ENCODE measurements at places on chromosomes 7 and 10. TPM values are rescaled to one million over a fixed set of nuclear protein-coding genes. Genes with fewer than 3 reads are reported as not detected.

- DNase-seq: no peak
- no peaks in the 10 kb centered on the region for H3K4me1 ChIP-seq
- no peaks in the 10 kb centered on the region for H3K27me3 ChIP-seq
- no peaks in the 10 kb centered on the region for H3K36me3 ChIP-seq
Observed at GRCh38 chr10:43808136-43808535, 159.5 kb upstream of the ZNF32 start.

DNA sequence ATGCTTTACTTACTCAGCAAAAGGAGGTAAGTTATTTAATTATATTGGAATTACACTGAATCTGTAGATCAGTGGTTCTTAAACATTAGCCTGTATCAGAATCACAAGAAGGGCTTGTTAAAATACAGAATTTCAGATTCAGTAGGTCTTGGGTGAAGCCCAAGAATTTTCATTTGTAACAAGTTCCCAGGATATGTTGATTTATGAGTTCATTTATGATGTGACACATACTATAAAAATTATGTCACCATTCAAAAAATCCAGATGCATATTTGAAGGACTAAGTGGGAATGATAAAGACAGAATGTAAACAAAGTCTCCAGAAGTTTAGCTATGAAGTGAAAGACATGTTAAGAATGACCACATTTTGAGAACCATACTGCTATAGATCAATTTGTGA is 52.3 kb downstream of the HECTD2 start:
- no peaks in the 10 kb centered on the region for H3K27me3 ChIP-seq
- H3K27ac ChIP-seq: no peak overlapping the region
- H3K4me3 ChIP-seq: no peak overlapping the region
- H3K4me1 ChIP-seq: no peaks in the 10 kb centered on the region

DNA sequence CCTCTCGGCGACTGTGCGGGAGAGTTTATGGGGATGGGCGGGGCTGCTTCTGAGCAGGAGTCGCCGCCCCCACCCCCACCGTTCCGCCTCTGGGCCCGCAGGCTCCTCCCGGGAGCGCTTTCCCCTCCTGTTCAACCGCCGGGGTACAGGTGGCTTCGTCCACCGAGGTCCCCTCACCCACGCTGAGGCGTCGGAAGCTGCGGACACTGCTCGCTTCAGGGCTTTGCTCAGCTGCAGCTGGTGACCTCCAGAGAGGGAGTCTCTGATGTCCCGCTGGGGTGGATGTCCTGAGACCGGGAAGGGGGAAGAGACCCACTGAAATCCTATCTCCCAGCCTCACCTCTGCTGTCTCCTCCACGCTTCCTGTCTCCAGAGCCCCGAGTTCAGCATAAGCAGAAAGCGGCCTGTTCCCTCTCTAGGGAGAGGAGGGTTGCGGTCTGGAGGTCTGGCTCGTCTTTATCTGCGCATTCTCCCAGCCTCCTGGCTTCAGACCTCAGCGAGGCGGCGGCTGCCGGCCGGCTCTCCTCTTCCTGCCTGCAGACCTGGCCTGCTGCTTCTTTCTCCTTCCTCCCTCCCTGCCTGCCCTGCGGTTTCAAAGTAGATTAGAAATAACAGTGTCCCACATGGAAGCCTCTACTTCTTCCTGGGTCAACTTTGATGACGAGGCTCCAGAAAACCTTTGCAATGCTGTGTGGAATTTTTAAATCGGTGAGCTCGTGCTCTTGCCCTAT is 1.8 kb downstream of the CYP2E1 start:
- DNase-seq: no peak
- no peak overlapping the region for H3K27ac ChIP-seq
- H3K27me3 ChIP-seq: no peaks in the 10 kb centered on the region

DNA sequence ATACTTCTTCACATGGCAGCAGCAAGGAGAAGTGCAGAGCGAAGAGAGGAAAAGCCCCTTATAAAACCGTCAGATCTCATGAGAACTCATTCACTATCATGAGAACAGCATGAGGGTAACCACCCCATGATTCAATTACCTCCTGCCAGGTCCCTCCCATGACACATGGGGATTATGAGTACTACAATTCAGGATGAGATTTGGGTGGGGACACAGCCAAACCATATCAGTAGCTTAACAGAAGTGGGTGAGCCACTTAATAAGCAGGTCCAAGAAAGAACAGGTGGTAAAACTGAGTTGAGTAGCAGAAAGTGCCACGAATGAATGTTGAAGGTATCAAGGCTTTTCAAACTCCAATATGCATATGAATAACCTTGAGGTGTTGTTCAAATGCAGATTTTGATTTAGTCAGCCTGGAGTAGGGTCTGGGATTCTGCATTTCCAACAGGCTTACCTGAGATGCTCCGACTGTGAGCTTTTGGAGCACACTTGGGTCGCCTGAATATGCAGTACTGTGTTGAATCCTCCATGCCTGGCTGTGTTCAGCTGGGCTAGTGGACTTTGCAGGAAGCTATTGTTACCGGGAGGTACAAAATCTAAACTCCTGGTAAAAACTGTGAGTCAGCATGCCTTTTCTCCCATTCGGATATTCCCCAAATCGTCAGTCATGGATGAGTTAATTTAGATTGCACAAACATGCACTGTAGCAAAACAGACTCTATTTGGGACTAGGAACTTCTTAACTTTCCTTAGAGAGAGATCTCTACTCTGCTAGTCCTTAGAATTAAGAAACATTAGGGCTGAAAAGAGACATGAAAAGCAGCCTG is 69.0 kb upstream of the PRKCQ start:
- no peak overlapping the region for H3K4me3 ChIP-seq
- no peaks in the 10 kb centered on the region for H3K27me3 ChIP-seq
- no peak overlapping the region for H3K27ac ChIP-seq
- no peak for DNase-seq
- H3K36me3 ChIP-seq: no peaks in the 10 kb centered on the region
- H3K4me1 ChIP-seq: no peaks in the 10 kb centered on the region

DNA sequence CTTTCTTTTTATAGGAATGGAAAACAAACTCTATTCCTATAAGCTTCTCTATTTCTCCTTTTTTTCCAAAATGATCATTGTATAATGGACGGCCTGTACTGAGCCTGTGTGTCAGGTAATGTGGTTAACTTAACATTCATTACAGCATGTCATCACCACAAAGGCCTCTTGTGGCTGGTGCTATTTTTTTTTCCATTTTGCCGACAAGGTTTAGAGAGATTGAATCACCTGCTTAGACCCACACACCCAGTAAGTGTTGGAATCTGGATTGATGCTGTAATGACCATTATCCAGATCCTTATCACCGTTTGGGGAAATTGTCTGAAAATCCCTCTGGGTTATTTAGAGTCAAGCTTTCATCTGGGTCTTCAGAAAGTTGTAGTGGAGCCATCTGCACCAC is 18.5 kb downstream of the AKR1B15 start:
- H3K4me3 ChIP-seq: no peak overlapping the region
- H3K27ac ChIP-seq: no peak overlapping the region
- no peaks in the 10 kb centered on the region for H3K36me3 ChIP-seq
- DNase-seq: no peak

NEURL1 gene
- 76.1 TPM for total RNA-seq

ASAH2B gene
- total RNA-seq: 5.0 TPM

ALOX5 gene
- 2.7 TPM for total RNA-seq
